Right lobe of liver (tissue), 6 donors: ENCODE measurements at places on chromosomes 4 and X. TPM values are rescaled to one million over a fixed set of nuclear protein-coding genes. Genes with fewer than 3 reads are reported as not detected.

The DGAT2L6 gene
- total RNA-seq = not detected

The LRIT3 gene
- total RNA-seq = 0.25 TPM

DNA sequence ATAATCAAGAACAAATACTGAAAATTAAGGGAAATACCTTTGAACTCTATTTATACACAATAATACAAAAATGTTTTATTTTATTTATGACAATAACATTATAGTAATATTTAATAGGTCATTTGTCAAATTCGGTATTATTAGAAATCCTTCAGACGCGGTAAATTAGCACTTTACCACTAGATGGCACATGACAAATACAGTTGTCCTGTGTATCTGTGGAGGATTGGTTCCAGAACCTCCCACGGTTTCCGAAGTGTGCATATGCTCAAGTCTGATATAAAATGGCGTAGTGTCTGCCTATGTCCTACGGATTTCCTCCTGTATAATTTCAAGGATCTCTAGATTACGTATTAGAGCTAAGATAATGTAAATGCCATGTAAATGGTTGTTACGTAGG lies 8.1 kb upstream of the LINC00632 start:
- DNase-seq = no peak

DNA sequence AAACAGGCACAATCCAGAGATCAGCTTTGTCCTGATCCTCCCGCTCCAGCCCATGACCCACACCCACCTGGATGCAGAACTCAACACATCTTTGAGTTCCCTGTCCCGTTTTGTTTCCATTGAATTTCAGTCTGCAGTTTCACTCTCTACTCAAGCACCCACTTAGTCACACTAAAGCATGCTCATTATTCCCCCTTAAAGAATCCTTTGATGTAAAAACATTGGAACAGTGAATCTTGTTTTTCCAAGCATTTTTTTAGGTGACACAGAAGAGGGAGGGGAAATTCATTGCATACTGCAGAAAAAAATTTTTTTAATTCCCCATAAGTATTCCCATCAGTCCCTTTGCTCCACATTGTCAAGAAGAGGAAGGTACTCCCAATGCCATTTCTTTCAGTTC lies 249.7 kb upstream of the TTC29 start:
- no peak for DNase-seq
